HepG2 (cell line): ENCODE measurements at places on chromosomes 5 and 9.

DNA sequence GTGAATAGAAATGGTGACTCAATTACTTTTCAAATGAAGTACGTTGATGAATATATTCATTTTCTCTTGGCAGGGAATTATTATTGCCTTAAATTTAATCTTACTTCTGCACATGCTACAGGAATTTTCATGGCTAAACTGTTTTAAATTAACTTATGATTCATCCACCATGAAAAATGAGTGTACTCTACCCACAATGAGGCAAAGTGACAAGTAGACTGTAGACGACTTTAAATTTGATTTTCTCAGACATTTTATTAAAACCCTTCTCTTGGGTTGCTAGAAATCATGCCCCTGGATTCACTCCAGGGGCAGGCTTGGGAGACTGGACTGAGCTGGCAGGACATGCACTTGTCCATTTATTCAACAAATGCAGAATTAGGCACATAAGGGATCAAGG is 23.5 kb upstream of the ERAP2 start:
- no peak for DNase-seq
- no peaks in the 10 kb centered on the region for H3K36me3 ChIP-seq
- H3K4me3 ChIP-seq = no peak overlapping the region
- H3K4me1 ChIP-seq = peaks cover 11% of the 10 kb centered on the region; the same call in 1 of the 2 replicates

DNA sequence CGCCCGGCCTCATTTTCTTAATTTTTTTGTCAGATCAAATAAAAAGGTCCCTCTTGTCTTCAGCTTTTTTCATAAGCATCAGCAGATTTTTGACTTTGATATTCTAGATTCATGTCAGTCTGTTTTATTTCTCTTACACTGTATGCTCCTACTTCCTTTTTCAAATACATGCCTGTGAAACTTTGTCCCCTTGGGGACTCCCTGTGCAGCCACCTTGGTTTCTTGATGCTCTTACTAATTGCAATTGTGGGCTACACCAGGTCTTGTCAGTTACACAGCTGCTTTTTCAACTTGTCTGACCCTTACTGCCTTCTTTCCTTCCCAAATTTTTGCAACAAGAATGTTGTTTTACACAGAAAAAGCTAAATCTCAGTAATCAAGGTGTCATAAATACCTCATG is 238.2 kb upstream of the KCNN2 start:
- no peaks in the 10 kb centered on the region for H3K4me1 ChIP-seq
- DNase-seq = no peak
- H3K4me3 ChIP-seq = no peak overlapping the region
- H3K27ac ChIP-seq = no peak overlapping the region

- no peak overlapping the region for H3K27ac ChIP-seq
- no peak overlapping the region for H3K4me3 ChIP-seq
- H3K27me3 ChIP-seq = no peaks in the 10 kb centered on the region
Measured at GRCh38 chr9:133732639-133733408, 5.3 kb downstream of the SARDH start.

DNA sequence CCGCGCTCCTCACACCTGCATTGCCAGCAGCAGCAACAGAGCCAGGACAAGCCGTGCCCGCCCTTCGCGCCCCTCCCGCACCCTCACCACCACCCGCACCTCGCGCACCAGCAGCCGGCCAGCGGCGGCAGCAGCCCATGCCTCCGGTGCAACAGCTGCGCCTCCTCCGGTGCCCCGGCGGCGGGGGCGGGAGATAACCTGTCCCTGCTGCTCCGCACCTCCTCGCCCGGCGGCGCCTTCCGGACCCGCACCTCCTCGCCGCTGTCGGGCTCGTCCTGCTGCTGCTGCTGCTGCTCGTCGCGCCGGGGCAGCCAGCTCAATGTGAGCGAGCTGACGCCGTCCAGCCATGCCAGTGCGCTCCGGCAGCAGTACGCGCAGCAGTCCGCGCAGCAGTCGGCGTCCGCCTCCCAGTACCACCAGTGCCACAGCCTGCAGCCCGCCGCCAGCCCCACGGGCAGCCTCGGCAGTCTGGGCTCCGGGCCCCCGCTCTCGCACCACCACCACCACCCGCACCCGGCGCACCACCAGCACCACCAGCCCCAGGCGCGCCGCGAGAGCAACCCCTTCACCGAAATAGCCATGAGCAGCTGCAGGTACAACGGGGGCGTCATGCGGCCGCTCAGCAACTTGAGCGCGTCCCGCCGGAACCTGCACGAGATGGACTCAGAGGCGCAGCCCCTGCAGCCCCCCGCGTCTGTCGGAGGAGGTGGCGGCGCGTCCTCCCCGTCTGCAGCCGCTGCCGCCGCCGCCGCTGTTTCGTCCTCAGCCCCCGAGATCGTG is 517 bp downstream of the KCNN2 start:
- H3K4me3 ChIP-seq = no peak overlapping the region
- no peak for DNase-seq
- H3K27me3 ChIP-seq = peaks cover 13% of the 10 kb centered on the region; the same call in 2 of the 3 replicates
